ENCODE measurements at places on chromosomes 7 and 10. TPM values are rescaled to one million over a fixed set of nuclear protein-coding genes. Genes with fewer than 3 reads are reported as not detected.

DNA sequence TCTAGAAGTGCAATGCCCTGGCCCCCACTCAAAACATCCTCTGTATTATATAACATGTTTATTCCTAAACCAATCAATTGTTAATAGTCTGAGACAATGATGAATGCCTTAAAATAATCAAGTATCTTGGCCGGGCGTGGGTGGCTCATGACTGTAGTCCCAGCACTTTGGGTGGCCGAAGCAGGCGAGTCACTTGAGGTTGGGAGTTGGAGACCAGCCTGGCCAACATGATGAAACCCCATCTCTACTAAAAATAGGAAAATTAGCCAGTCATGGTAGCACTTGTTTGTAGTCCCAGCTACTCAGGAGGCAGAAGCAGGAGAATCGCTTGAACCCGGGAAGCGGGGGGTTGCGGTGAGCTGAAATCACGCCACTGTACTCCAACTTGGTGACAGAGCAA, 29.4 kb upstream of the CACNA2D1 start:
- DNase-seq, result no peak

- peak; percentile 39 for DNase-seq
Observed at GRCh38 chr7:101898106-101898505, 80.7 kb downstream of the CUX1 start.

Gene PLXNA4
- 1.9 TPM for total RNA-seq

Gene SMKR1
- not detected for total RNA-seq

Gene ATG9B
- 0.22 TPM for total RNA-seq

Gene WIPF3
- total RNA-seq, result 6.1 TPM

Gene MKI67
- total RNA-seq, result 14.4 TPM
